ENCODE measurements at places on chromosomes 6 and 20.
A peak's percentile ranks its signal among the peaks of the same experiment; 100 is the strongest.

DNA sequence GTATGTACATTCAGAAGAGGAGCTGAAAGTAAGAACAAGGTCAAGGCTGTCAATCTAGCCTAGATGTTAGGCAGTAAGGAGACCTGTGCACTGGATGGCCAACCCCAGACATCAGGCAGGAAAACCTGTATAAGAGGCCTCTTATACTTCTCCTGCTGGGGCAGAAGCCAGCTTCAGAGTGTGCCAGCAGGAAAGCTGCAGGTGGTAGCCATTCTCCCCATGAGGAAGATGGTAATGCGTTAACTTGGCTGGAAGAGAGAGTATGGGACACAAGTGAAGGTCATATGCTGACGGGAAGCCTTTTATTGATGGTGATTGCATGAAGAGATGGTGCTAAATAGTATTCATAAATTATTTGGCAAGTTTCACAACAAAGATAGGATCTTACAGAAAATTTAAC, 20.6 kb downstream of the NHLRC1 start:
- no peak for DNase-seq

GRCh38 chr6:147802459-147802858, 294.0 kb downstream of the SAMD5 start:
- DNase-seq = no peak

DNA sequence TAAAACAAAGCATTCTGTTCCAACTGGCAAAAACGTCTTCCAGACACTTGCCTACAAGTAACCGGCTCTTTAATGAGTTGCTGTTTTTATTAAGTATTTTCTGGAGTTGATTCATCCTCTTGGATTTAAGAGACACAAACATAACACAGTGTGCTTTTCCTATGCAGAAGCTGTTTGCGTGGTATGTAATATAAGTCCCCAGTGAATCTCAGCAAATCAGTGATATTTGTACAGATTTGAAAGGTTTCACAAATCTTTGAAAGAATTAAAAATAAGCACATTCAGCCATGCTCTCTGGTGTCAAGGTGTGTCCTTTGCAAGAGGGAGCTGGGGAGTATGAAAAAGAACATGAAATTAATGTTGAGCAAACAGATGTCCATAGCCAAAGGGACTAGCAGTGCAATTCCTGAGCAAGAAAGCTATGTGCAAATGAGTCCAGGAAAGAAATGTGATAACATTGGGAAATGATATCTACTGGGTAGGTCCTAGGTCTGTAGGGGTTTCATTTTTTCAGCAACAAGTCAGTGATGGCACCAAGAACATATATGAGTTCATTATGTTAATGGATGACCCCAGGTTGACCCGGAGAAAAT, 170.1 kb upstream of the PHACTR1 start:
- DNase-seq = no peak

DNA sequence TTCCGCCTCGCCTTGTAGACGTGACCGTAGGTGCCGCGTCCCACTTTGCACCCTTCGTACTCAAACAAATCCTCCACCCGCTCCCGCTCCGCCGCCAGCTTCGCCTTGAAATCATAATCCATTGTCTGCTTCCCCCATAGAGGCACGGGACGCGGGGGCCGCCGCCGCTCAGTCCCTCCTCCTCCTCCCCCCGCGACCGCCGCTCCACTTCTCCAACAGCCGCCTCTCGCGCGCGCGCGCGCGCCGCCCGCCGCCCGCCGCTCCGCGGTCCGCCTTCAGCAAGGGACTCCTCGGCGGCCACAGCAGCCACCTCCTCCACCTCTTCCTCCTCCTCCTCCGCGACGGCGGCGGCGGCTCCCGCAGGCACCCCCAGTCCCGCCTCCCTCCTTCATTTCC, 256 bp downstream of the CDK19 start:
- no peak for DNase-seq

- DNase-seq = no peak
These were observed 18.5 kb upstream of the FAM184A start for GRCh38 chr6:119096721-119097565.

DNA sequence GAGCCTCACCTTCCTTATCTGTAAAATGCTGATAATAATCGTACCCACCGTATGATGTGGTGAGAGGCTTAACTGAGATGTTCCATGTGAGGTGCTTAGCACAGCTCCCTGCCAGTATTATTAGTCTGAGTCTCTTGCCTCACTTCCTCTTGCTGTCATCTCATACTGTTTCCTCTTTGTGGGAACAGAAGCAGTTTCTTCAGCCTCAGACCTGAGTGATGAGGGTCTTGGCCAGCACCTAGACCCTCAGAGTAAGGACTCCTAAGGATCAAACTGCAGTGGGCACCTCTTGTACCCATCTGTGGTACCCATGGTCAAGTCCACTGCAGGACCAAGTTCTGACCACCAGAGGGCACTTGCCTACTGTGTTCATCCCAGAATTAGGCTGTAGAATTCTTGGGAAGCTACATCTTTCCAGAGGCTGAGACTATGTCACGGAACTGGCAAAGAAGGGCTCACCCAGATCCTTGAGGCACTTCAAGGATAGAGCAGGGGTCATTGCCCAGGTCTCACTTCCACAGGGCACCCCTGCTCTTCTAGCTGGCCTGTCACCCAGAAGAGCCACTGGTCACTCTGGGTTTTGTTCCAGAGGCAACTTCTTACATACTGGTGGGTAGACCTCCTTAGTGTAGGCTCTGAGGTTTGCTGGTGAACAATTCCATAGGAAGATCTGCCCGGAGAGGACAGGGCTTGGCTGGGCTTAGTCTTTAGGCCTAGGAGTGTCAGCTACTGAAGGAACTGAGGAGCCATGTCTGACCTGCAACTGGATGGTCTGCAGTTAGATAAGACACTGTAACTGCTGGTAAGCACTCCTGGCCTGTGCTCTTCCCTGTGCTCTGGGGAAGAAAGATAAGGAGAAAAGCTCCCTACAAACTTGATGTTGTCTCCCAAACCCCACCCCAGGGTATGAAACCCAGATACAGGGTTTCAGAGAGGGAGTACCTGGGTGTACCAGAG, 20.6 kb upstream of the SGK2 start:
- DNase-seq = no peak

DNA sequence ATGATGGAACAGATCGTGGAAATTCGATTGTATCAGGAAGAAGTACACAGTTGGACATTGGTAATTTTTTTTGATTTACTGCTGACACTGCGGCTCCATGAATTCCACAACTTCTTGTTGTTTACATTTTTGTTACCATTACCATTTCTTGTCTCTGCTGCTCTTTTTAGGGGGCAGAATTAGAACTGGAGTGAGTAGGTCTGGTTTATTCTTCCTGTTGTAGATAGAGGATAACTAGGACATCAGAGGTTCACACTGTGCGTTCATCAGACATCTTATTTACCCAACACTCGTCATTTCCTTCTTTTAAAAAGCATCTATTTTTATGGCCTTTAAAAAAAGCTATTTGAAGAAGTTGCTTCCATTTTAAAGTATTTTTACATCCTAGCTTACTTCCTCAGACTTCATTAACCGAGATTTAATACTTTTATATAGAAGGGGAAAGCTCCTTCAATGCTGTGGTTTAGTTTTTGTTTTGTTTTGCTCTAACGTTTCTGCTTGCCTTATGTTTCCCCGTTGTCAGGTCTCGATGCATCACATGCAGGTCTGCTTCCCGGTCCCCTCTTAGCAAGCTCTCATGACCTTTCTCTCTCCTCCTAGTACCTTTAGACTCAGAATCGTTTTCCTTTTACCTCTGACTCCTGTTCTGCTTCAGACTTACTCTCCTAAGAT, 139.1 kb downstream of the ARID1B start:
- DNase-seq = no peak

DNA sequence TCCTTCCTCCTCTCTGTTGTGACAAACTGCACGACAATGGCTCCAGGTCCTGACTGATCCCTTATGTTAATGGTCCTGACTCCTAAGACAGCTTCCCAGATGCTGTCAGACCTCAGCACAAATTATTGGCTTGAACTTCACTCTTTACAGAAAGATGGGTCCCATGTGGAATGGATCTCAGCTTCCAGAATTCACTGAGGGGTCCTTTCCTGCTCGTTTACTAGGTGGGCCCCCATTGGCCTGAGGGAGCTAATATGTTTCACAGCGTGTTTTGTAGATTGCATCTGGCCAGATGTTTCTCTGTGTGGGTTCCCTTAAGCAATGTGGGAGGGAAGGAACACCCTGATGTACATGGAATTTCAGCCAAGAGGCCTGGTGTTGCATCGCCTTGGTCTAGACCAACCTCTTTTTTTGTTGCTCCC, 826.6 kb downstream of the MAFB start:
- DNase-seq = no peak

GRCh38 chr6:12869816-12870432, 153.4 kb downstream of the PHACTR1 start:
- no peak for DNase-seq

- DNase-seq = no peak
These were observed 29.6 kb downstream of the SIRPD start for GRCh38 chr20:1527923-1528322.

GRCh38 chr6:138454981-138455706, 44.1 kb downstream of the NHSL1 start:
- peak; percentile 21 for DNase-seq

DNA sequence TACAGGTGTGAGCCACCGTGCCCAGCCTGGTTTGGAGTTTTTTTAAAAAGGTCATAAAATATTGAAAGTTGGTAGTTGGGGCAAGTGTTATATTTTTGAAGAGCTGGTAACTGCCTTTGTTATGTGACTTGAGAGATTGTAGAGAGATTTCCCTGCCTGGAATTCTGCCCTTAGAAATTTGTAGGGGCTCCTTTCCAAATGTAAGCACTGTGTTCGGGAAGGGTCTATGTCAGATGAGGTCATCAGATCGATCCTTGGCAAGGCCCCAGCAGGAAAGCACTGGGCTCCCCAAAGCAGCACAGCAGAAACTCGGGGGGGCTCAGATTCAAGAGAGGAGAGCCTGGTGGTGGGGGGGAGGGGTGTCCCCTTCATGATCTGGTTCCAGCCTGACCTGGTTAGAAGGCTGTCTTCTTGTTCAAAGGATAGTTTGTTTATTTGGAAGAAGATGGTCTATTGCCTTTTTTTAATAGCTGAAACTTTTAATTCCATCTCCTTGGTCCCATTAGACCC, 220.2 kb downstream of the UST start:
- DNase-seq = no peak

DNA sequence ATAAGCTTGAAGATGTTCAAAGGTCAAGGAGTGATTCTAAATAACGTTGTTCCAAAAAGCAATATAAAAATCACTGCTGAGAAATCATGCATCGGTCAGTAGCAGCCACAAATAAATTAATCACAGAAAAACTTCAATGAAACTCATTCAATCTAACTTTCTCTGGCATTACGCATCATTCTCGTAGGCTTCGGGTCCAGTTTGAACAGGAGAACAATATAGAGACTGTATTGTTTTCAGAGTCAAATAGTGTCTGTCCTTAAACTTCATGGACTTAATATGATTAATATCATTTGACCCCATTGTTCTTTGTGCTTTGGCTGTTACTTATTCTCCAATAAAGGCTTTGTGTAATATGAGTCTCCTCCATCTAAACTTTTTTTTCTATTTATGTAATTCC, 200.4 kb downstream of the C6orf118 start:
- no peak for DNase-seq

- DNase-seq = no peak
These were observed 185.7 kb upstream of the FLRT3 start for GRCh38 chr20:14523090-14523489.

GRCh38 chr6:93164781-93165180, 254.6 kb downstream of the EPHA7 start:
- DNase-seq = no peak

DNA sequence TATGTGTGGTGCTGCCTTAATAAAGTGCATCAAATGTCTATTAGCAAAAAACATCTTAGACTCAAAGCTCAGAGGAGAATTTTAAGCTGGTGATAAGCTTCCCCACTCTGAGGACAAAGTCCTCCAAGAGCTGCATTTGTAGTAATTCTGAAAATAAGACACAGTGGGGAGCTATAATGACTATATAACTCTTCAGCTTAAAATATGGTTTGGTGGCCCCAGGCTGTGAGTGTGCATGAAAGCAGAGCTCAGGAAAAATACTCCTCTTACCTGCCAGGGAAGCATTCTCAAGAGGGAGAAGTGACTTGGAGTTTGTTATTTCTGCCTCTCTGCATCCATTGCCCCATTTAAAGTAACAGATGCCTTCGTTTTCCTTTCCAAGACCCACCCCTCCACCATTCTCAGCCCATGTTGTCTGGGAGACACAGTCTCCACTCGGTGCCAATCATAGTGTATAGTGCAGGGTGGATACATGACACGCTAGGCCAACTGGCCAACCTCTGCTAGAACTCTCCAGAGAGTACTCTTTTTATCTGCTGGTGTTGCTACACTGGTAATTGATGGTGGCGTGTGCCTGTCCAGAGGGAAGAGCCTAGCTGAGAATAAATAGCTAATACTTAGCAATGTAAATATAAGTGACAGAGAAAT, 229.2 kb downstream of the PHF3 start:
- no peak for DNase-seq

DNA sequence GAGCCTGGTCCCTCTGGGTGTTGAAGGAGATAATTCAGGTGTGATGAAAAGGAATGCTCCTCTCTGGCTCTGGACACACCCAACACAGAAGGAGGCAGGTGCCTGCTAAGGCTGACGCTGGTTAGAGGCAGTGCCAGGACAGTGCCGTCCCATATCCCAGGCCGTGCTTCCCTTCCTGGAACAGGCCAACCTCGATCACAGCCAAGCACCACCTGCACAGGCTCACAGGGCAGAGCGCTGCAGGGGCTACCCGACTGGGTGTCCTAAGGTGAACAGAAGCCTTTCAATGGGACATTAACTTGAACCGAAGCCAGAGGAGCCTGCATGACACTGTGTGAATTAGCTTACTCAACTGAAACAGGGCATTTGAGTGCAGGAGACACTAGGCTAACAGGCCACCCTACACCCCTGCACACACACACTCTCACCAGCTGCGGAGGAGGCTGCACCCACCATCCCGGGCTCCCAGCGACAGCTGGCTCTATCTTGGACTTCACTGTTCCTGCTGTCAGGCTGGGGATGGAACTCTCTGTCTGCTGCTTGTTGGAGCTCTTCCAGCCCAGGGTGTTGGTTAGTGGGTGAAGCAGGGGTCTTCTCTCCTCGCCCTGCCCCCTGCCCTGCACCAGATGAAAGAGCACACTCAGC, 347.2 kb downstream of the TAF4 start:
- no peak for DNase-seq

GRCh38 chr6:149906405-149906804, 8.5 kb upstream of the RAET1E start:
- DNase-seq = no peak

GRCh38 chr20:55488593-55488992, 516.7 kb downstream of the CBLN4 start:
- DNase-seq = no peak

- DNase-seq = no peak
These were observed 1078.4 kb downstream of the KIF16B start for GRCh38 chr20:15494851-15495250.

DNA sequence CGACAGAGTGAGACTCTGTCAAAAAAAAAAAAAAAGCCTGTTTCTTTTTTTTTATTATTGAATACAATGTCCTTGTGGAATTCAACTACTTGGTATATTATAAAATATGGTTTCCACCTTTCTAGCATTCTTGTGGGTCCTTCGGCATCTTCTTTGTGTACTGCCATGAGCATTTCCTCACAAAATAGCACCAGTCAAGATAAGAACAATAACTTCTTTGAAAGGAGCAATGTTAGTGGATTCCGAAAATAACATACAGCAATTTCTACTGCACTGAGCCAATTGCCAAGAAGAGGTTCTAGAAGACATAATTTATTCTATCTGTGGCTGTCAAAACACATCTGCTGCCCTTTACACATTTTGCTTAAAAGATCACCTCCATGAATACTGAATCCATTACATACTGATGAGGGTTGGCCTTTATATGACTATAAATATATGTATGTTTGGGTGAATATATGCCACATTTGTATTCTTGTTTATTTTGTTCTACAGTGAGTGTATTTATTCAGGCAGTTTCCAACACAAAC, 19.1 kb upstream of the SPTLC3 start:
- DNase-seq = no peak
